Stimulated activated effector memory CD8-positive, alpha-beta T cell treated with anti-CD3 and anti-CD28 coated beads, Interleukin-12 subunit alpha, Interleukin-12 subunit beta, amount 100 ng/mL, for 72 hours (primary cell): ENCODE measurements at places on chromosomes 3 and 15.

DNA sequence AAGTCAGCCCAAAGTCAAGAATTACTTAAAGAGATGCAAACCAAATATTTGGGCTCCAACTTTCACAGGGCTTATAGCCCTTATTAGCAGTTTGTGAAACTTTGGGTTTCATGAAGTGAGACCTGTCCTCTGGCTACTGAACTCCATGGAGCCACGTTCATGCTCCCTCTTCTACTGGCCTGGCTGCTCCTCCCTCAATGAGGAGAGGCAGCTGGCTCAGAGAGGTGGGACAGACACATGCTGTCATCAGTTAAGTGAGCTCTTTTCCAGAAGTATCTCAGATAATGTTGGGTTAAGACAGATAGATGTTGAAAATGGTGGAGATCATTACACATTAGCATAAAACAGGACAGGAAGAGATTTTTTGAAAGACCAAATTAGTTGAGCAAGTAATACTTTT lies 19.4 kb downstream of the MRPS25 start:
- no peak for DNase-seq

- DNase-seq = no peak
Observed at GRCh38 chr3:147688868-147689267, 279.7 kb downstream of the ZIC1 start.

GRCh38 chr3:157464321-157464720 lies 27.7 kb downstream of the PTX3 start:
- no peak for DNase-seq

DNA sequence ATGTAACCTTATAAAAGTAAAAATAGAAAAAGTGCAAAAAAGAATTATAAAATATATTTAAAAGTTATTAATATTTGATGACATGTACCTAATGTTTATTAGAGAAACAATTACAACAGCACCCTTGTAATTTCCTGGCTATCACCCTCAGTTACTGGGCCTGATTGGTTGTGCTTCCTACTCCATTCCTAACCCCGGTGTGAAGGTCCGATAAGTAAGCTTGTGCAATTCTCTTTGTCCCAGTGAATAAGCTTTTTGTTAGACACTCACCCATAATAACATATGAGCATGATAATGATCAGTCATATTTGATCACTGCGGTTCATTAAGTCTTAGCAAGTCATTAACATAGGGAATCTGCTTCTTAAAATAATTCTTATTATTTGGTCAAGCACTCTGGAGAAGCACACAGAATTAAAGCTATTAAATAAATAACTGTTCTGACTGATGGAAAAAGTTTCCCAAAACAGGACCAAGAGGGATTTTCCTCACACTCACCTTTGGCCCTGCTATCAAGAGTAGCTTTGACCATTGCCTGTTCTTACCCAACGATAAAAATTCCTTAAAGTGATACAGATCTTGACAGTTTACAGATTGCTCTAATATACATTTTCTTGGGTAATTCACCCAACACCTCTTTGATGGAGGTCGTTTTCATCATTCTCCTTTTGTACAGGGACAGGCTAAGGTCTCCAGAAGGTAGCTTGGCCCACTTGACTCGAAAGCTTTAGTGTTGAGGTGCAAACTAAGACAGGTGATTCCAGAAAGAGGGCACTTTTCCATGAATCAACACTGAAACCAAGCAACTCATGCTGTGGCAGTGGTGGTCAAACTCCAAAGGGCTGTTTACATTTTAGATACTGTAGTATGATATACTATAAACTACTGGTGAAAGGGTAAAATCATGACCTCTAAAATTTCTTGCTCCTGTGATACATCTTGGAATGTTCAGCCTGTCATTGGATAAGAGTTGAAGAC lies 543.0 kb upstream of the KCNMB2 start:
- no peak for DNase-seq
